ENCODE measurements at places on chromosomes 2 and 18. TPM values are rescaled to one million over a fixed set of nuclear protein-coding genes. Genes with fewer than 3 reads are reported as not detected.
A peak's percentile ranks its signal among the peaks of the same experiment; 100 is the strongest.

GRCh38 chr18:71329114-71329513 is 1040.3 kb downstream of the SOCS6 start:
- no peaks in the 10 kb centered on the region for H3K36me3 ChIP-seq
- no peaks in the 10 kb centered on the region for H3K27me3 ChIP-seq
- H3K4me1 ChIP-seq: no peaks in the 10 kb centered on the region
- no peak overlapping the region for H3K27ac ChIP-seq

The FAM237A gene
- total RNA-seq: not detected

The PRSS56 gene
- total RNA-seq: 0.13 TPM

The DIS3L2 gene
- 48.2 TPM for total RNA-seq

GRCh38 chr2:119326938-119327337 is 39.7 kb downstream of the C2orf76 start:
- H3K27ac ChIP-seq: no peak overlapping the region
- no peaks in the 10 kb centered on the region for H3K27me3 ChIP-seq
- H3K36me3 ChIP-seq: no peaks in the 10 kb centered on the region
- H3K4me1 ChIP-seq: no peaks in the 10 kb centered on the region

- no peak overlapping the region for H3K4me3 ChIP-seq
- no peak overlapping the region for H3K27ac ChIP-seq
These were observed 27.5 kb downstream of the STAMBP start for GRCh38 chr2:73856214-73856613.

The HOXD8 gene
- 23.0 TPM for total RNA-seq

- no peak overlapping the region for H3K4me3 ChIP-seq
- H3K27me3 ChIP-seq: no peaks in the 10 kb centered on the region
- H3K36me3 ChIP-seq: no peaks in the 10 kb centered on the region
- no peaks in the 10 kb centered on the region for H3K4me1 ChIP-seq
- DNase-seq: no peak
- no peak overlapping the region for H3K27ac ChIP-seq
These were observed 79.4 kb downstream of the SLC4A3 start for GRCh38 chr2:219706823-219707281.

DNA sequence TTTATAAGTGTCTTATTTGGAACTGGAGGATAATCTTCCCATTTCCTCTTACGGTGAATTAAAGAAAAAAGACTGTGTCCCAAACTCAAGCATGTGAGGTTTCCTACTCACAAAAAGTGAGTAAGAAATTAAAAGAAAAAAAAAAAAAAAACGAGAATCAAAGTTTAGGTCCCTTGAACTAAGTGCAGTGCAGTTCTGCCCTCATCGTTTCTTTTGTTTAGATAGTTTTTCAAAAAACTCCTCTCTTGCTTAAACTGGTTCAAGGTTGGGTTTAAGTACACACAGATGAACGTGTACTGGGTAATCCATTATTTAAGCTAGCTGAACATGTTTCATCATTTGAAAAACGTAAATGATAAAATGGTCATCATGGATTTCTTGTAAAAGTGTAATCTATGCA is 235.9 kb upstream of the KCNJ3 start:
- no peak overlapping the region for H3K4me3 ChIP-seq
- H3K4me1 ChIP-seq: no peaks in the 10 kb centered on the region
- no peak overlapping the region for H3K27ac ChIP-seq
- no peaks in the 10 kb centered on the region for H3K27me3 ChIP-seq
- no peaks in the 10 kb centered on the region for H3K36me3 ChIP-seq

The BCL2L11 gene
- total RNA-seq: 43.7 TPM

The ATOH8 gene
- total RNA-seq: 11.2 TPM

DNA sequence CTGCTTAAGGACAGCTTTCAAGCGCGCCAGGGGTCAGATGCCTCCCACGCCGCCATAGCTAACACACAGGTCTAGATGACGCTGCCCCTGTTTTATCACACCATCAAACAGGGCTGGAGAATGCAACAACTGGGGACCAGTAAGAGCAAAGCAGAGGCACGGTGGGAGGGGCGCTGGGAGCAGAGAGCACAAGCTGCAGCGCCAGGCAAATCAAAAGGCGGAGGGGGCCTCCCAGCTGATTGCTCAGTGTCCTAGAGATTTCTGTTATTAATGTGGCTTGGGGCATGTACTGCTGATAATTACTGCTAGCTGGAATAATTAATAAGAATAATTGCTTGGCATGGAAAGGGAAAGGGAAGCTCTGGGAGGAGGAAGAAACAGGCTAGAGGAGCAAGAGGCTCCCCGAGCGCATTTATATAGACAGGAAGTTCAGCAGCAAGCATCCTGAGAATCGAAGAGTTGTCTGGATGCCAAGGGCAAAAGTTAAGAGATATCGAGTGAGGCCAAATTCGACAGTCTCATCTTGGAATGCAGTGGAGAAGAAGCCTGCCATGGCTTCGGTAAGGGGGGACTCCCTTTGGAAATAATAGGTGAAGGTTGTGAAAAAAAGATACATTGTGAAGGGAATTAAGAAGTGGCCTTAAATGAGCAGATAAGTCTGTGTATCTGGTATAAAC is 104.5 kb upstream of the ZNF521 start:
- no peaks in the 10 kb centered on the region for H3K4me1 ChIP-seq
- H3K27me3 ChIP-seq: no peaks in the 10 kb centered on the region
- no peak for DNase-seq
- H3K36me3 ChIP-seq: no peaks in the 10 kb centered on the region
- H3K27ac ChIP-seq: no peak overlapping the region

GRCh38 chr2:33272001-33272400 is 204.4 kb upstream of the RASGRP3 start:
- no peaks in the 10 kb centered on the region for H3K4me1 ChIP-seq
- peaks cover under 1% of the 10 kb centered on the region for H3K36me3 ChIP-seq
- H3K27ac ChIP-seq: no peak overlapping the region
- no peak for DNase-seq

GRCh38 chr2:33275689-33276444 is 200.6 kb upstream of the RASGRP3 start:
- no peak for DNase-seq
- no peak overlapping the region for H3K4me3 ChIP-seq
- H3K4me1 ChIP-seq: no peaks in the 10 kb centered on the region
- no peaks in the 10 kb centered on the region for H3K27me3 ChIP-seq

The ASB3 gene
- total RNA-seq: 25.5 TPM

DNA sequence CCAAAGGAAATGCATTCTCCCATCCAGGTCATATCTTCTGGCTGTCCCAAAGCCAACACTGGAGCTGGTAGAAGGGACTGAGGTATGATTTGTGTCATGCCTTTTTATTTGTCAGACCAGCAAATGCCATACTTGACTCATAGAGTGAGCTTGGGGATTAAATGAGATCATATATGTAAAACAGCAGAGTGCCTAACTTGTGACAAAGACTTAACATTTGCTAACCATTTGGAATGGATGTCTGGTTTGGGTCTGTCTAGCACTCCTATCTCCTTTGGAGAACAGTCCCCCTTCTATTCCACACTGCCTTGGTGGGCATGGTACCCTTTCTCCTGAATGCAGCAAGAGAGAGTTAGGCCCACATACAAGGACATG is 128.5 kb upstream of the LGALSL start:
- no peak overlapping the region for H3K4me3 ChIP-seq
- DNase-seq: no peak
- no peaks in the 10 kb centered on the region for H3K27me3 ChIP-seq
- H3K4me1 ChIP-seq: peaks cover 40% of the 10 kb centered on the region
- no peak overlapping the region for H3K27ac ChIP-seq
- no peaks in the 10 kb centered on the region for H3K36me3 ChIP-seq

- H3K27ac ChIP-seq: peak overlapping the region; percentile 32
- DNase-seq: no peak
- no peaks in the 10 kb centered on the region for H3K27me3 ChIP-seq
- peaks cover 65% of the 10 kb centered on the region for H3K4me1 ChIP-seq
These were observed 2.9 kb upstream of the DGKD start for GRCh38 chr2:233351423-233351822.

GRCh38 chr2:205484215-205484614 is 198.1 kb upstream of the NRP2 start:
- no peaks in the 10 kb centered on the region for H3K36me3 ChIP-seq
- no peak for DNase-seq
- H3K4me1 ChIP-seq: no peaks in the 10 kb centered on the region
- no peak overlapping the region for H3K27ac ChIP-seq
- no peak overlapping the region for H3K4me3 ChIP-seq

DNA sequence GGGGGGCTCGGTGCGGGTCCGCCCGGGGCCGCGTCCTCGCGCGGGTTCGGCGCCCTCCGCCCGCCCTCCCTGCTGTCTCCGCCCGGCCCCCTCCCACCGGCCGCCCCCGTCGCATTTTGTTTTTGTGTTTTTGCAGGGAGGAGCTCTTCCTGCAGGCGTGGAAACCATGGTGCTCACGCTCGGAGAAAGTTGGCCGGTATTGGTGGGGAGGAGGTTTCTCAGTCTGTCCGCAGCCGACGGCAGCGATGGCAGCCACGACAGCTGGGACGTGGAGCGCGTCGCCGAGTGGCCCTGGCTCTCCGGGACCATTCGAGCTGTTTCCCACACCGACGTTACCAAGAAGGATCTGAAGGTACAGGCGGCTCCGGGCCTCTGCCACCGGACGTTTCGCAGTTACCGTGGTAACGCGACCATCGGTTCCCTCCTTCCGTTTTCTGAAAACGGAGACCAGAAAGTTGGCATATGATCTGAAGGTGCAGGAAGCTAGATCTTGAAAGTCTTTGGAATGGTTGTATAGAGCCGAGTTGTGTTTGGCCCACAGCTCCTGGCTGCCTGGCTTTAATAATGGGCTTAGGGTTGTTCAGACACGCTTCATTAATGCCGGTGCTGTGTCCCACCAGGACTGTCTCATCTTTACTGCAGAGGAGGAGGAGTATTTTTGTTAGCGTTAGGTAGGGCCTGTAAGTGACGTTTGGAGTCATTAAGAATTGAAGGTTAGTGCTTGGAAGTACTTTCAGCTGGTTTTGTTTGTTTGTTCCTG is 891 bp downstream of the KDM3A start:
- peak; percentile 94 for DNase-seq
- peak overlapping the region; percentile 97 for H3K27ac ChIP-seq
- peaks cover 30% of the 10 kb centered on the region for H3K4me1 ChIP-seq
- peaks cover 10% of the 10 kb centered on the region for H3K36me3 ChIP-seq
- H3K4me3 ChIP-seq: peak overlapping the region; percentile 92

DNA sequence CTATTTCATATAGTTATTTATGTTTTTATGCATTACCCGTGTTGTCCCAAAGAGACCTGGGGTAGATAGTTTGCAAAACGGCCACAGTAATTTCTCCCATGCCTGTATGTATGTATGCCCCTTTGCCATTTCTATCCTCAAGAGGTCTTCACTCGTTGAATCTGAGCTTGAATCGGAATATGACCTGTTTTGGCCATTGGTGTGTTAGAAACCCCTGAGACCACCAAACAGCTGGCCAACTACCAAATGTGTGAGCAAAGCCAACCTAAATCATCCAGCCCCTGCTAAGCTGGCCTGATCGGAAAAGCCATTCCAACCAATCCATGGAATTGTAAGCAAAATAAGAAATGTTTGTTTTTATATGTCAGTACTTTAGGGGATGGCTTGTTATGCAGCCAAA is 23.4 kb upstream of the INO80C start:
- no peak overlapping the region for H3K27ac ChIP-seq
- H3K27me3 ChIP-seq: no peaks in the 10 kb centered on the region
- no peaks in the 10 kb centered on the region for H3K36me3 ChIP-seq
- DNase-seq: no peak
- peaks cover 35% of the 10 kb centered on the region for H3K4me1 ChIP-seq

GRCh38 chr2:58521803-58522554 is 280.9 kb upstream of the FANCL start:
- H3K4me3 ChIP-seq: no peak overlapping the region
- no peaks in the 10 kb centered on the region for H3K4me1 ChIP-seq
- DNase-seq: no peak
- no peaks in the 10 kb centered on the region for H3K27me3 ChIP-seq

DNA sequence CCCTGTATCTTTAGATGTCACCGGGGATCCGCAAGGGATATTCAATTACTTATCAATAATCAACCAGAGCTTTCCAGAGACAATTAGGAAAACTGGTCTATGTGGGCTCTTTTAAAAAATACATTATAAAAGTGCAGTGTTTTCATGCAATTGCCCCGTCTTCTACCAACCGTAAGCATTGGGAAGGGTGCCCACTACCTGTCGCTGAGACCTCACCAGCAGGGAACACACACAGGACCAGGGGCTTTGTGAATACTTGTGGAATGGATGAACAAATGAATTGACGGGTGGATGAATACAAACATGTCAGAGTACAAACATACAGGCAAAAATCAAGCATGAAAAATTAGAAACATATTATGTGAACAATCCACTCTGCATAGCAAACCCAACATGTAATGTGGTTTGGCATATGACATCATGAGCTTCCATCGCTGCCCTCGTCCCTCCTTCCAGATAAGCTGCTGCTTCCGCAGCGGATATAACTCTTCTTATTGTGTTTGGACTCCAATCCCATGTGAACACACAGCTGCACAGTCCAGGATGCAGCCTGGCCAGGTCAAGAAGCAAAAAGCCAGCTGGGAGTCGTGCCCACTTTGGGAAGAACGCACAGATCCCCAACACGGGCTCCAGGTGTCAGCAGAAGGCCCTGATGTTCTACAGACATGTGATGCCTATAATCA is 5.3 kb downstream of the FHL2 start:
- no peak overlapping the region for H3K4me3 ChIP-seq
- no peaks in the 10 kb centered on the region for H3K4me1 ChIP-seq
- H3K27me3 ChIP-seq: peaks cover 18% of the 10 kb centered on the region
- no peak for DNase-seq
- H3K27ac ChIP-seq: no peak overlapping the region

All from spleen (tissue), 13 donors.